ENCODE measurements at places on chromosomes 13 and 19.

GRCh38 chr13:60347174-60347573 is 49.8 kb upstream of the TDRD3 start:
- no peak for DNase-seq

DNA sequence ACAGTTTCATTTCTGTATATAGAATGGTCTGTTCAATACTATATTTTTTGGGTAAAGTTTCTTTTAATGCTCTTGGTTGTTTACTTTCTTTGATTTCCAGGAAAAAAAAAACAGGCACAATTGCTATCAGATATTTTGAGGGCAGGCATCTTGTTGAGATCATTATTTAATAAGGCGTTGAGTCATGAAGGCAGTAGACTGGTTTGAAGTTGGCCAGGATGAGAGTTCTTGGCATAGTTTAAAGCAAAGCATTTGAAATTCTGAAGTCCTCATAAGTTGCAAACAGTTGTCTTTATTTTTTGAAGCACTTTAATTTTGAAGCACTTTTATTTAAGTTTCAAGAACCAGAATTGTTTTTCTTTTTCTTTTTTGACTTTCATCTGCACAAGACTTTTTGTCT is 2.6 kb upstream of the ZNF175 start:
- DNase-seq, result no peak

GRCh38 chr13:97194479-97194878 is 27.7 kb upstream of the MBNL2 start:
- no peak for DNase-seq

DNA sequence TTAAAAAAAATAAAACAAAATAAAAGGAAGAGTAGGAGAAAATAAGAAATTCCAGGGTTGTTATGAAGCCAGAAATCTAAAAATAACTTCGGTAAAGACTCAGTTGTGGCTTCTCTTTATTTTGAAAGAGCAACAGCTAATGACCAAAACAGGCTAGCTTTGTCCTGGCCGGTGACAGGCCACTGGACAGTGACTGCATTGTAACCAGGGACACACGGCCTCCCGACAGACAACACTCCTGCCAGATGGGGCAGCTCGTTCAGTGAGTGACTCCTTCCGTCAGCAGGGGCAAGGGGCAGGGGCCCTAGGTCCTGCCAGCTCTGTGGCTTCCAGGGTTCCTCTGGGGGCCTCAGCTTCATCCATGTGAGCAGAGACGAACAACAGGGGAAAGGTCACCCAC is 173.4 kb downstream of the KATNAL1 start:
- no peak for DNase-seq

DNA sequence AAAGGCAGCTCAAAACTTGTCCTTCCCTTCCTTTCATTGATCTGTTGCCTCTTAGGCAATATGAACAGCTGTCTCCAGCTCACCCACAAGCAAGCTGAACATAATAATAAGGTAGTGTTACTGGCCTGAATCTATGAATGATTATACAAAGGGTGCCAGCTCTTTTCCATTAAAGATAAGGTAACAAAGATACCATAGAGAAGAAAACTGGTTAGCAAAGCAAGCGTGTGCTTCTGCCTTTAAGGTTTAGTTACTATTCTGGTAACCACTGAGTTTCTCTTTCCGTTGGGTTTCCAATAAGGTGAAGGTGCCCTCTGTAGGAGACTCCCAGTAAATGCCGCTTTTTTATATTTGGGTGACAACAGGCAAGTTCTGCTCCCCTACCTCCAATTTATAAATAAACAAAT is 12.1 kb upstream of the DACH1 start:
- no peak for DNase-seq

DNA sequence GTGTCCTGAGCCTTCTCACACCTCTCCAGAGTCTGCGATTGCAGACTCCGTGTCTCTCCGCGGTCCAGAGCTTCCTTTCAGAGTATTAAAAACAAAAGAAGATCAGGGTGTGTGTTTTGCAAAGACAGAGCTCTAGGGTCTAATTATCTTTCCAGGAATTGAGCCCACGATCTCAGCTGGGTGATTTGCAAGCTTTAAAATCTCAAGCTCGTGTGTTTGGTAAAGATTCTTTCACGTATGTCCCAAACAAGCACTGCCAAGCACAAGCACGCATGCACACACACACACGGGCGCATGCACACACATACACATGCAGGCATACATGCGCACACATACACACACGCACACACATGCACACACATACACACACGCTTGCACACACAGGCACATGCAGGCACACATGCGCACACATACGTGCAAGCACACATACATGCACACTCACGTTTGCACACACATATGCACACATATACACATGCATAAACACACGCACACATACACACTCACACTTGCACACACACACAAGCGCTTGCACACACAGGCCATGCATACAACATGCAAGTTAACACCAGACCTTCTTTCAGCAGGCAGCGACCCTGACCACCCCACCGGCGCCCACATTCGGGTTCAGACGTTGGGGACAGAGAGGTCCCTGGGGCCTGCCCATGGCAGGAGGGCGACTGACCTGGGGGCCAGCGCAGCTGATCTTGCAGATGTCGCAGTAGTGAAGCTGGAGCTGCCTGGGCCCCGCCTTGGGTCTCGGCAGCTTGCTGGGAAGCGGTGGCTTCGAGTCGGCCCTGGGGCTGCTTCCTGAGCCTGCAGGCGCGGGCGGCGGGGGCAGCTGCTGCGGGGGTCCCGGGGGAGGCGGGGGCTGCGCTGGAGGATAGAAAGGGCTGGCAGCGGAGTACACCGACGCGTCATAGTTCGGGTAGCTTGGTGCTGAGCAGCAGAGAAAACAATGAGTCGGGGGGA is 37.9 kb downstream of the ZFR2 start:
- DNase-seq, result no peak

DNA sequence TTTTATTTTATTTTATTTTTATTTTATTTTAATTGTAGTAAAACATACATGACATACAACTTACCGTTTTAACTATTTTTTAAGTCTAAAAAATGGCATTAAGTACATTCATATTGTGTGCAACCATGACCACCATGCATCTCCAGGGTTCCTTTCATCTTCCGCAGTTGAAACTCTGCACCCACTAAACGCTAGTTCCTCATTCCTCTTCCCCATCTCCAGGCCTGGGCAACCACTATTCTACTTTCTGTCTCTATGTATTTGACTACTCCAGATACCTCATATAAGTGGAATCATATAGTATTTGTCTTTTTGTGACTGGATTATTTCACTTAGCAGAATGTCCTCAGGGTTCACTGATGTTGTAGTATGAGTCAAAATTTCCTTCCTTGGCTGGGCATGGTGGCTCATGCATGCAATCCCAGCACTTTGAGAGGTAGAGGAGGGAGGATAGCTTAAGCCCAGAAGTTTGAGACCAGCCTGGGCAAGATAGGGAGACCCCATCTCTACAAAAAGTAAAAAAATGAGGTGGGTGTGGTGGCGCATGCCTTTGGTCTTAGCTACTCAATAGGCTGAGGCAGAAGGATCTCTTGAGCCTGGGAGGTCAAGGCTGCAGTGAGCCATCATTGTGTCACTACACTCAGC is 55.7 kb upstream of the ZNF507 start:
- DNase-seq, result no peak

DNA sequence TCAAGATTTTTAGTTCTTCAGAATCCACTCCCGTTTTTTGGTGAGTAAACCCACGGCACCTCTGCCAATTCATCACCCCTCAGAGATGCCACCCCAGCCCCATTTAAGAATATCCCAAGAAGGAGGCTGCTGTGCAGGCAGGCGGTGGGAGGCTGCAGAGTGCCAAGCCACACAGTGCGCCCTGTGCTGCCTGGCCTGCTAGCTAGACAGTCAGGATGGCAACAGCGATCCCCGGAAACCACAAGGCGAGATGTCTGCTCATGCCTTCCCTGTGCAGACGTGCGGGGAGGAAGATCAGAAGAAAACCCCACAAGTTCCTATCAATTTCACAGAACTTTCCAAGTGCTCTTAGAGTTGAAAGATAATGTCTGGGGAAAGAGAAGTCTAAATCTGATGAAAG is 64.8 kb upstream of the GPR183 start:
- DNase-seq, result no peak

All from activated naive CD8-positive, alpha-beta T cell treated with anti-CD3 and anti-CD28 coated beads, Interleukin-2, amount 50 U/mL, for 16 hours (primary cell).